ENCODE measurements at places on chromosomes 11 and 22.

- DNase-seq: no peak
These were observed 116.0 kb downstream of the FAR1 start for GRCh38 chr11:13784441-13784840.

GRCh38 chr11:82865841-82866240 lies 34.4 kb downstream of the PRCP start:
- DNase-seq: no peak

GRCh38 chr11:96136613-96137298 lies 206.2 kb downstream of the MAML2 start:
- no peak for DNase-seq

- DNase-seq: no peak
These were observed 41.4 kb upstream of the ZBED5 start for GRCh38 chr11:10899121-10899830.

DNA sequence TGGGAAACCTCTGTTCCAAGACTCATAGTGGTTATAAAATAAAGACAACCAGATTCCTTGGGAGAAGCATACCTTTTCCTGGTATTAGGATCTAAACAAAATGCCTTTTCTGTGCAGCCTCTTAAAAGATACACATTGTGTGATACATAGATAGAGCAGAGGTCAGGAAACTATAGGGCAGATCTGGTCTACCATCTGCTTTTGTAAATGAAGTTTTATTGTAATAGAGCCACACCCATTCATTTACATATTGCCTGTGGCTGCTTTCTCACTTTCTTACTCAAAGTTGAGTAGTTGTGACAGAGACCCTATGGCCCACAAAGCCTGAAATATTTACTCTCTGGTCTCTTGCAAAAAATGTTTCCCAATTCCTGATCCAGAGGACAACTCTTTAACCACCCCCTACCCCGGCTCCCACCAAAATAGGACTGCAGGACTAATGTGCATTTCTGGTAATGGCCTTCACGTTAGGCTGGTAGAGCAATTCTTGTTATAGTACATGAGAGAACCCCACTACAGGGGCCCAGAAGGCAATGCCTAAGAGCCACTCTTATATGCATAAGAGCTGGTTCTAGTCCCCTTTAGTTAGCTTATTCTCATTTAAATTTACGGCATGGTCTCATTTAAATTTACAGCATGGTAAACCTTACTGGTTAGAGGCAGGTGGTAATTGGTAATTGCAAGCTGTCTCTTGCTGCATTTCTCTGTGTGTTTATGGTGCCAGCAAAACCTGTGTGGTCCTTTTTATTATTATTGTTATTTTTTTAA lies 76.8 kb upstream of the YWHAH start:
- no peak for DNase-seq

- DNase-seq: no peak
These were observed 31.2 kb downstream of the MRPL48 start for GRCh38 chr11:73818846-73819245.

- DNase-seq: no peak
These were observed 4.2 kb upstream of the RAC2 start for GRCh38 chr22:37248251-37248650.

DNA sequence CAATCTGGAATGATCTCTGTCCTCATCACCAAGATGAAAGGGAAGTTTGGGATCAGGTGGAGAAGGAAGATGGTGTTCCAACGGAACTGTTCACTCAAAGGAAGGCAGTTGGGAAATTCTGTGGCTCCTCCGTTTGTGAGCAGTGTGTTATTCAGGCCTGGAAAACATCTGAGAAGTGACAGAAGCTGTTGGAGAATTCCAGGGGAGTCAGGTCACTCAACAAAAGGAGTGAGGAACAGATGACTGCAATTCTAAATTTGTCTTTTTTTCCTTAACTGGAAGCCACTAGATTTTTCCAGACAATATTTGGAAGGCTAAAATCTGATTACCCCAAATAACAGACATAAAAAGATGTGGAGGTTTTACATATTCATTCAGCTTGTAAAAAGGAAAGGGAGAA lies 107.8 kb downstream of the CD44 start:
- DNase-seq: no peak

DNA sequence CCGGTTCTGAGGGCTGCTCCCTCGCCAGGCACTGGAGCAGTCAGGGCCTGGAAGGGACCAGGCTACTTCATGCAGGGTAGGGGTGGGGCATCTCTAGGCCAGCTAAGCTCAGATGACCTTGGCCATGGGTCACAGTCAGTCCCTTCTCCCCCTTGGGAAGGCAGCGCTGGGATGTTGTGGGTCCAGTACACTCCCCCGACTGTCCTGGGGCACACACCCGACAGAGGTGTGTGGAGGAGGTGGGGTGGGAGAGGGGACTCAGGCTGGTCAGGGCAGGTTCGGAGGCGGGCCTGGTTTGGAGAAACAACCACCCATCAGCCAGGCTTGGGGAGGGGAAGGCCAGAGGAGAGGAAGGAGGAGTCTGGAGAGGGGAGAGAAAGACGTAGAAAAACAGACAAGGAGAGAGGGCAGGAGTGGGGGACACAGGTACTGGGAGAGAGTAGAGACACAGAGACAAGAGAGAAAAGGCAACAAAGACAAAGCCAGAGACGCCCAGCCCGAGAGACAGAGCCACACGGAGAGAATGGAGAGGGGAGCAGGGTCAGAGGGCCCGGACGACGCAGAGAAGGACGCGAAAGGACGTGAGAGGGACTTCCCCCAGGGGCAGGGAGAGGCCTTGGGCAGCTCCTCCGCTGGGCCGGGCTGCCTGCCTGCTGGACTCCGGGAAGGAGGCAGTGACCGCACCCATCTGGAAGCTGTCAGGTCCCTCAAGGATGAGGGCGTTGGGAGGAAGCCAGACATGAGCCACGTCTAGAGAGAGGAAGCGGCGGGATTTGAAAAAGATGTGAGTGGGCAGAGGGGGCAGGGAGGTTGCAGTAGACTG lies 30.6 kb upstream of the TSKU start:
- DNase-seq: no peak

DNA sequence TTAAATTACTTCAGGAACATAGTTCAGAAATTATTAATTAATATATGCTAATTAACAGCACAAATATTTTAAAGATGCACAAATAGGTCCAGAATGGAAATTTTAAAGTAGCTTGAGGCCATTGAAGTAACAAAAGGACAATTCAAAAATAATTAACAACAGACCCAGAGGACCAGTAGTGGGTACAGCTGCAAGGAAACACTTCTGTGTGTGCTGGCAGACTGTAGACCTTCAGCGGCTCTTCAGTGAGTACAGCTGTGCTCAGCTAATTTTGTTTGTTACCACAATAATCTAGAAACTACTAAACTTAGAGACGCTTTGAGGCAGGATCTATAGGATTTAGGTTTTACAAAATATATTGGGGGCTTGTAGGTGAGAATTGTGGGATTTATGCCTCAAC lies 103.8 kb downstream of the GRIA4 start:
- DNase-seq: no peak

DNA sequence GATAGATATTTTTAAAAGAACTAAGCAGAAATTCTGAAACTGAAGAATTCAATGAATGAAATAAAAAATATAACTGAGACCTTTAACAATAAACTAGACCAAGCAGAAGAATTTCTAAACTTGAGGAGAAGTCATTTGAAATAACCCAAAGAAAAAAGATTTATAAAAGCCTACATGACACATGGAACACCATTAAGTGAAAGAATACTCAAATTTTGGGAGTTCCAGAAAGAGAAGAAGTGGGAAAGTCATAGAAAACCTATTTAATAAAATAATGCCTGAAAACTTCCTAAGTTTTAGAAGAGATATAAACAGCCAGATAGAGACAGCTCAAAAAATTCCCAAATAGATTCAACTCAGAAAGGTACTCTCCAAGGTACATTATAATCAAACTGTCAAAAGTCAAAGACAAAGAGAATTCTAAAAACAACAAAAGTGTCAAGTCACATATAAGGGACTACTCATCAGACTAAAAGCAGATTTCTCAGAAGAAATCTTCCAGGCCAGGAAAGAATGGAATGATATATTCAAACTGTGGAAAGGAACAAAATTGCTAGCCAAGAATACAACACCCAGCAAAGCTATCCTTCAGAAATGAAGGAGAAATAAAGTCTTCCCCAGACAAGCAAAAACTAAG lies 72.9 kb upstream of the GNAZ start:
- DNase-seq: no peak

DNA sequence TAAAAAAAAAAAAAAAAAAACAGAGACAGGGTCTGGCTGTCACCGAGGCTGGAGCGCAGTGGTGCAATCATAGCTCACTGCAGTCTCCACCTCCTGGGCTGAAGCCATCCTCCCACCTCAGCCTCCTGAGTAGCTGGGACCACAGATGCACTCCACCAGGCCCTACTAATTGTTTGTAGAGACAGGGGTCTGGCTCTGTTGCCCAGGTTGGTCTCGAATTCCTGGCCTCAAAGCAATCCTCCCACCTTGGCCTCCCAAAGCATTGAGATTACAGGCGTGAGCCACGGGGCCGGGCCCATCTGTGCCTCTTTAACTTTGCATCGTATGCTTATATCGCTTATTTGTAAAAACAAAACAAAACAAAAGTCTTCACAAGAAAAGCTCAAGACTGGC lies 3.1 kb downstream of the CPT1A start:
- DNase-seq: no peak

DNA sequence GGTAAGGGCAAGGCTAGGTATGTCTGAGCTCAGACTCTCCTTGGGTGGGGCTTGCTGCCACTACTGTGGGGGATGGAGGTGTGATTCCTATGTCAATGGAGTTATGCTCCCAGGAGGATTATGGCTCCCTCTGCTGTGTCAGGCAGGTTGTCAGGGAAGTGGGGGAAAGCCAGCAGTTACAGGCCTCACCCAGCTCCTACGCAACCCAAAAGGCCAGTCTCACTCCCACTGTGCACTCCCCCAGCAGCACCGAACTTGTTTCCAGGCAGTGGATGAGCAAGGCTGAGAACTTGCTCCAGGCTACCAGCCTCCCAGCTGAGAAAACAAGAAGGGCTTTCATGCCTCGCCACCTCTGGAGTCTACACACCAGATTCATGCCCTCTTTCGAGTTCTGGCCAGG lies 18.2 kb downstream of the C11orf91 start:
- DNase-seq: no peak

DNA sequence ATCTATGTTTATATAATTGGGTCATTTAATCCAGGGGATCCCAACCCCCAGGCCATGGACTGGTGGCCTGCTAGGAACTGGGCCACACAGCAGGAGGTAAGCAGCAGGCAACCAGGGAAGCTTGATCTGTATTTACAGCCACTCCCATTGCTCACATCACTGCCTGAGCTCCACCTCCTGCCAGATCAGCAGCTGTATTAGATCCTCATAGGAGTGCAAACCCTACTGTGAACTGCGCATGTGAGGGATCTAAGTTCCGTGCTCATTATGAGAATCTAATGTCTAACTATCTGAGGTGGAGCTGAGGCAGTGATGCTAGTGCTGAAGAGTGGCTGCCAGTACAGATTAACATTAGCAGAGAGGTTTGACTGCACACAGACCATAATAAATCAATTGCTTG lies 32.8 kb downstream of the MS4A2 start:
- no peak for DNase-seq

GRCh38 chr11:18056561-18057181 lies 10.6 kb upstream of the TPH1 start:
- peak; percentile 12 for DNase-seq

GRCh38 chr11:119091178-119091577 lies 6.5 kb downstream of the HMBS start:
- no peak for DNase-seq

DNA sequence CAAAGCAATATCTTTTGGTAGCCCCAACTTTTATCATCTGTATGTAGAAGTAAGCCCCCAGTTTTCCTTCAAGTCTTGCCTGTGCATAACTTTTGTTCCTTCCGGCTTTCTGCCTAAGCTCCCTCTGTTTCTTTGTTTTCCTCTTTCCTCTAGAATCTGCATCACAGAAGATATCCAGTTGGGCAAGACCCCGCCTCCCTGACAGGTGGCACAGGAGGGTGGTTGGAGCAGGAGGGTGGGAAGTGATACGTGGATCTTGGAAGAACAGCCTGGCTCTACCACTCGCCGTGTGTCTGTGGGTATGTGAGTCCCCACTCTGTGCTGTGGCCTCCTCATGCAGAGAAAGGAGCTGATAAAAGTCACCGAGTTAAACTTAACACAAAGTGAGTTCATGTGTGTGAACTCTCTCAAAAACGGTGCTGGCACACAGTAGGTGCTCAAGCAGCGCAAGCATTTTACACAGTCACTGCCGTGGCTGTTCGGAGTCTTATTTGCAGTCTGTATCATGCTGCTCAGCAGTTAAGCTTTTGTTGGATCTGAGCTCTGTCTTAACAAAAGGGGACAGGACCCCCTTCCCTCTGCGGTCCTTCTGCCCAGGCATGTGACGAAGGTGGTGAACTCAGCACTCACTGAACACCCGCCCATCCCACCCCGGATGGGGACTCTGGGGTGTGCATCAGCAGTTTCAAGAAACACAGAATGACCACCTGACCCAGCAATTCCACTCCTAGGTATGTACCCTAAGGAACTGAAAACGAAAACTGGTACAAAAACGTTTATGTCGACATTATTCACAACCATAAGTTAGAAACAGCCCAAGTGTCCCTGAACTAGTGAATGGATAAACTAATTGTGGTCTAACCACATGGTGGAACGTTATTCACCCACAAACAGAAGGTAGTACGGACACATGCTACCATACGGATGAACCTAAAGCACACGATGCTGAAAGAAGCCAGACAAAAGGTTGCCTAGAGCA lies 249.1 kb downstream of the CTTN start:
- no peak for DNase-seq

DNA sequence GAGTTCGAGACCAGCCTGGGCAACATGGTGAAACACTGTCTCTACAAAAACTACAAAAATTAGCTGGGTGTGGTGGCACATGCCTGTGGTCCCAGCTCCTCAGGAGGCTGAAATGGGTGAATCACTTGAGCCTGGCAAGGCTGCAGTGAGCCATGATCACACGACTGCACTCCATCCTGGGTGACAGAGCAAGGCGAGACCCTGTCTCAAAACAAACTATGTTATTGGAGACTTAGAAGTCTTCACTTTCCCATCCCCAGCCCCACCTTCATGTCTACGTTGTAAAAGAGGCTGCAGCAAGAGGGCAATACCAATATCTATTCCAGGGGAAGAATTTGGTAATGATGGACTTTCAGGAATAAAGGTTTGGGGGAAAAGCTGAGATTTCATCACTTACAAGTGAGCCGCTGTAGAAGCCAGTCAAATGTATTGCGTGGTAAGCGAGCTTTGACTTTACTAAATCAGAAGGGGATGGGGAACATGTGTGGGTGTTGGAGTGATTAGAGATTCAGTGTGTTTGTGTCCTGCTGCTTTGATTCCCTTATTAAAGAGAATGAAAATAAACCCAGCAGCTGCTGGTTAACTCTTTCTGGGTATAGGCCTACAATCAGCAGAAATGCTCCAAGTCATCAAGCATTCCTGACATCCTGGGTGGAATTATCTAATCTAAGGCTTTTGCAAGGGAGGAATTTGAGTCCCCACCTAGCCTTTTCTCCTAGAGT lies 53.7 kb downstream of the UBASH3B start:
- no peak for DNase-seq

DNA sequence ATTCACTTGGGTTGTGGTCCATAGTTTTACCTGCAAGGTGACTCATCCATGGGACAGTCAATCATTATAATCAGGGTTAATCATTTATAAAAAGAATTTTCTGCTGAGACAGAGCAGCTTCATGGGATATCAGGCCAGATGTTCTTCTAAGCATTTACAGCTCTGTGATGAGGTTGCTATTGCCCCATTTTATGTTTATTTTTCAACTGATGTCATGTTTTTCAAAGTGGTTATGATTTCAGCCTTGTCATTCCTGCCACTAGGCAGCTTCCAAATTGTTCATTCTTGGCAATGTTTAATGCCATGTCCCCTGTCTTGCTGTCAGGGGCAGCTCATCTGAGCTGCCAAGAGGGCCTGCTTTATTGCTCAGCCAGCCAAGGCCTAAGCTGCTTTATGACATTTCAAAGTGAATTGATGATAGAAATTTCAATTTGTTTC lies 35.9 kb upstream of the ZBED5 start:
- no peak for DNase-seq

All from HuH-7 (cell line).